ENCODE measurements at places on chromosomes 3 and 15. TPM values are rescaled to one million over a fixed set of nuclear protein-coding genes. Genes with fewer than 3 reads are reported as not detected.

Gene CCR8
- total RNA-seq = not detected

Gene LRRN1
- total RNA-seq = 59.1 TPM

Gene CX3CR1
- 0.51 TPM for total RNA-seq

Gene XPC
- 47.5 TPM for total RNA-seq

Gene ADAMTS9
- 129 TPM for total RNA-seq

Gene DUOXA1
- 5.8 TPM for total RNA-seq

Gene ROPN1
- not detected for total RNA-seq

Gene GMNC
- total RNA-seq = 0.60 TPM

GRCh38 chr3:123798550-123798949 is 85.6 kb downstream of the MYLK start:
- H3K4me3 ChIP-seq = no peak overlapping the region
- H3K27ac ChIP-seq = no peak overlapping the region
- peaks cover 36% of the 10 kb centered on the region for H3K27me3 ChIP-seq
- H3K36me3 ChIP-seq = no peaks in the 10 kb centered on the region
- no peak for DNase-seq

DNA sequence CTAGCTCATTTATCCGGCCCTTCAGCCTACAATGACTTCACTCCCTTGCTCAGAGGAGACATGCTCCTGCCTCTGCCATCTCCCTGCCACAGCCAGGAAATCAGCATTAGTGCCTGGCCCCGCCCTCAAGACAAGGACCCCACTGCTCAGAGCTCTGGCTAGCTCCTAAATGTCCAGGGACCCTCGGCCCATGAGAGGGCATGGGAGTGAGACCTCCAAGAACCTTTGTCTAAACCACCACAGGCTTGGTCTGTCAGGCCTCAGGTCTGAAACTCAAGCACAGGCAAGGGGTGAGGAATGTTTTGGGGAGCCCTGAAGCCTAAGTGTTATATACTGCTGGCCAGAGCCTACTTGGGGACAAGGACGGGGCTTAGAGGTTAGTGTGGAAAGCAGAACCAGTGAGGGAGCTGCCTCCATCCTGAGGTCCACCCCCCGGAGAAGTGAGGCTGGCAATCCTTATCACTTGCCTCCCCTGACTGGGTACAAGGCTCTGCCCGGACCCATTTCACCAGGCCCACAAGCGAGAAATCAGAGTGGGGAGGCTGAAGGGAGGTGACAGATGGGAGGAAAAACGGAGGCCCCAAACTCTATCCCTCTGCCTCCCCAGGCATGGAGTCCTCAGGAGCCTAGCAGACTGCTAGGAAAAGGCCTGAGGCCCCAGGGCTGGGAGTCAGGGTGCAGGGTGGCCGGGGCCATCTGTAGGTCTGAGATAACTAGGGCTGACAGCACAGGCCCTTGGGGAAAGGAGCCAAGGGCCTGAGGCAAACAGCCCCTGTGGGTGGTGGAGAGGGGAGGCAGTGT is 18.8 kb downstream of the SHF start:
- H3K4me1 ChIP-seq = peaks cover 29% of the 10 kb centered on the region
- H3K4me3 ChIP-seq = no peak overlapping the region
- no peak for DNase-seq
- H3K27me3 ChIP-seq = no peaks in the 10 kb centered on the region

DNA sequence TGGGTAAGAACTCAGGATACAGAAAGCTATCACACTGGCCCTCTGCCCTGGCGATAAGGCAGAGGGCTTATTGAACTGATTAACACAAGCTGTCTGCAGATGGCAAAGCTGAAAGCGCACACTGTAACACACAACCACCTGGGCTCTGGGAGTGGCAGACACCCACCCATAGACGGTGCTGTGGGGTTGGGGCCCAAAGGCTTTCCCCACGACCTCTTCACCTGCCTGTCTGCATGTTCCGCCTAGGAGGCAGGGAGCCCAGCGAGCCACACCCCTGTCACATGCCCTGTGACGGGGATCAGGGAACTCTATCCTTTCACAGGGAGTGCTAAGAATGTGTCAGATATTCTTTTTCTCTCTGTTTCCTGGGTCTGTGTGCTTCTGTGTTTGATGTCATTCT is 12.1 kb upstream of the TFG start:
- DNase-seq = no peak
- no peak overlapping the region for H3K4me3 ChIP-seq
- peak overlapping the region; percentile 26 for H3K27ac ChIP-seq
- H3K36me3 ChIP-seq = no peaks in the 10 kb centered on the region
- peaks cover 42% of the 10 kb centered on the region for H3K4me1 ChIP-seq

DNA sequence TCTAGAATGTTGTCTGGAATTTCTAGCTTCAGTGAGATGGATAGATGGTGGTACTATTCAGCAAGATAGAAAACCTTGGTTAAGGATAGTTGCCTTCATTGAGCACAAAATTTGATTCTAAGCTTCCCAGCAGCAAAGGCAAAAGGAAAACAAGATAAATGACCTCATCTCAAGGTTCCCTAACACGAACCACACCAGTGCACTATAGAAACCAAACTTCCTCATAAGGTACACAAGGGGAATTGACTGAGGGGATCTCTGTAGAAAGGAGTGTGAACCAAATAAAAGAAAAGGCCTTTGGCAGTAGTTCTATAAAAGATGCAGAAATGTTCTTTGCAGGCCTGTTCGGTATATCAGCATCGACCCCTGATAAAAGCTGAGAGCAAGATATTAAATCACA is 288.9 kb downstream of the SHQ1 start:
- peaks cover 6% of the 10 kb centered on the region for H3K4me1 ChIP-seq
- DNase-seq = no peak
- no peak overlapping the region for H3K27ac ChIP-seq

DNA sequence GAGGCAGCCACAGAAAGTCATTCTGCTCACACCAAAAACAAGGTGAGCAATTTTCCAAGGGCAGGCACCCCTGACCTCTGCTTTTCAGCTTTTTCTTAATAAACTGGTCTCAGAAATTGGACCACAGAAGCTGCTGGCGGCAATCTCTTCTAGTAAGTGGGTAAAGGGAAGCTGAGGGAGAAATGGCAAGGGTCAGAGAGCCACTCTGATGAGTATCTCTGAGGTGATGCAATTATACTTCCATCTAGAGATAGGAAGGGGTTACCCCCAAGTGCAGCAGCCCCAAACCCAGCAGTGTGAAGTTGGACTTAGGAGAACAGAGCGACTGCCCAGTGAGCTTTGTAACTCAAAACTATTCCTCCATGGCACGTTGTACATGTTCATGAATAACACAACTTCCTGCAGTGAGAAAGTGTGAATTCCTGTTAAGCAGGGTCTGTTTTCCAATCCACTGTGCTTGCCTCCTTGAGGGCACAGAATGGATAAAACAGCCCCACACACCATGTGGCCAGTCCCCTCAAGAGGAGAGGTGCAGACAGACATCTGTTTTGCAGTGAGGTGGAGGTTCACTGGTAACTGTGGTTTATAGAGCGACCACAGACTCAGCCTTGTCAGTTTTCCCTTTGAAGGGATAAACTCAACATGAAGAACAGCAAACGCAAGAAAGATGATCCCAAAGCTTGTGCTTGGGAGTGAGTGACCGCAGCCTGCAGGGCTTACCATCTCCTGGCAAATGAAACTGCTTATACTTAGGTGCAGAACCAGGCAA is 683.4 kb upstream of the CFAP20DC start:
- DNase-seq = no peak
- H3K4me1 ChIP-seq = no peaks in the 10 kb centered on the region
- no peak overlapping the region for H3K4me3 ChIP-seq
- H3K36me3 ChIP-seq = no peaks in the 10 kb centered on the region
- H3K27ac ChIP-seq = no peak overlapping the region

DNA sequence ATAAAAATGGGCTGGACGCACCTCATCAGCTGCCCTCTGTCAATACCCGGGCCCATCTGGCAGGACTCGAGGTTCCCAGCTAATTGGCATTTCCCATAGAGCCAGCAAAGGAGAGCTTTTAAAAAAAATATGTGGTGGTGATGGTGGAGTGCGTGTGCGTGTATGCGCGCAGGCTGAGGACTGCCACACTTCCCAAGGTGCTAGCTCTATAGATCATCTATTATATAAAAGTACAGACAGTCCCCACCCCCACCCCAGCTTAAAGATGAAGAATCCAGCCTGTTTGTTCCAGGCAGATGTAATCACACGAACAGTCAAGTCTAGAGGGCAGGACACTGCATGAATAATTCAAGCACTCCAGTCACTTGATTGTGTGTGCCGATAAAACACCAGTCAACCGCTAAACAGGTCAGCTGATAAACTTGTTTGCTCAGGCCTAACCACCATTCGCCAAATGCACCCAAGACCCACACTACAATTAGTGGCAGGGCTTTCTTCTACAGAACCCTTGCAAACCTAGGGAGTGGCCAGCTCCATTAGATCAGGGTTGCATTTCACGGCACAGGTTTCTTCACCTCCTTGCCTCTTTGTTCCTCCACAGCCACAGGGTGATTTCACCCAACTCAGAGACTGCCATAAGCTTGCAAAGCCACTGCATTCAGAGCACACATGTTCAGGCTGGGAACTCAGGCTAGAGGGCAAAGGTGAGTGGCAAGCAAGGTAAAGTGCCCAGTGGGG is 5.8 kb downstream of the TLE3 start:
- H3K27ac ChIP-seq = no peak overlapping the region
- H3K27me3 ChIP-seq = no peaks in the 10 kb centered on the region
- no peak for DNase-seq
- H3K36me3 ChIP-seq = peaks cover 21% of the 10 kb centered on the region
- peaks cover 76% of the 10 kb centered on the region for H3K4me1 ChIP-seq
- peak overlapping the region; percentile 99 for H3K4me3 ChIP-seq

- DNase-seq = no peak
- H3K27ac ChIP-seq = no peak overlapping the region
- H3K36me3 ChIP-seq = no peaks in the 10 kb centered on the region
- peaks cover 45% of the 10 kb centered on the region for H3K4me1 ChIP-seq
- peaks cover 47% of the 10 kb centered on the region for H3K27me3 ChIP-seq
- no peak overlapping the region for H3K4me3 ChIP-seq
Measured at GRCh38 chr15:65081758-65082157, 5.2 kb downstream of the KBTBD13 start.

GRCh38 chr3:34669490-34669889 is 871.1 kb downstream of the PDCD6IP start:
- H3K27ac ChIP-seq = no peak overlapping the region
- H3K36me3 ChIP-seq = no peaks in the 10 kb centered on the region
- no peaks in the 10 kb centered on the region for H3K27me3 ChIP-seq
- H3K4me3 ChIP-seq = no peak overlapping the region

DNA sequence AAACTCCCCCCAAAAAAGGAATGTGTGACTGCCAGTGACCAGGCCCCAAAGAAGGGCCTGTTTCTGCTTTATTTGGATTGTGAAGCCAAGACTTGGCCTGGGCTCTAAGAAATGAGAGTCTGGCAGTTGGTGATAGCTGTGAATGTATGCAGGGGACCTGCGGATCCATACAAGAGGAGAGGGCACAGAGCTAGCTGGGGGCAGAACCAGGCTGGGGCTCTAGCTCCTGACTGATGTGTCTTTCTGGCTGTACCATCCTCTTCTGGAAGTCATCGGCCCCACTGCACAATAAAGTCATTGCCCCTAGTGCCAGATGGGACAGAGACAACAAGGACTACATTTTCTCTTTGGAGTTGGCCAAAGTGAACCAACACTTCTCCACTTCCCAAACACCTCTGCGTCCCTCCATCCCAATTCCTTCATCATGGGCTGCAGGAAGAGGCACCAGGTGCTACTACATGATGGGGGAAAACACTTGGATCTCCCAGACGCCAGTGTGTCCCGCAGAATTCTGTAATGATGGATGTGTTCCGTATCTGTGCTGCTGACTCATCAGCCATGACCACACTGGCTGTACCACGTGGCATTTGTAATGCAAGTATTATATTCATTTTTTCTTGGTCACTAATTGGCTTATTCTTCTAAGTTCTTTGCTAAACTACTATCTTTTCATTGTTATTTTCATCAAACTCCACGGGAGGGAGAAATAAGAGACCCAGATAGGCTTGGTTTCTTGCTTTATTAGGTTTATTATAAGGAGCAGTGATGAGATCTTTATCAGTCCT is 1.7 kb upstream of the PLA2G4F start:
- no peak overlapping the region for H3K27ac ChIP-seq
- H3K4me1 ChIP-seq = peaks cover 17% of the 10 kb centered on the region
- H3K36me3 ChIP-seq = peaks cover 20% of the 10 kb centered on the region

DNA sequence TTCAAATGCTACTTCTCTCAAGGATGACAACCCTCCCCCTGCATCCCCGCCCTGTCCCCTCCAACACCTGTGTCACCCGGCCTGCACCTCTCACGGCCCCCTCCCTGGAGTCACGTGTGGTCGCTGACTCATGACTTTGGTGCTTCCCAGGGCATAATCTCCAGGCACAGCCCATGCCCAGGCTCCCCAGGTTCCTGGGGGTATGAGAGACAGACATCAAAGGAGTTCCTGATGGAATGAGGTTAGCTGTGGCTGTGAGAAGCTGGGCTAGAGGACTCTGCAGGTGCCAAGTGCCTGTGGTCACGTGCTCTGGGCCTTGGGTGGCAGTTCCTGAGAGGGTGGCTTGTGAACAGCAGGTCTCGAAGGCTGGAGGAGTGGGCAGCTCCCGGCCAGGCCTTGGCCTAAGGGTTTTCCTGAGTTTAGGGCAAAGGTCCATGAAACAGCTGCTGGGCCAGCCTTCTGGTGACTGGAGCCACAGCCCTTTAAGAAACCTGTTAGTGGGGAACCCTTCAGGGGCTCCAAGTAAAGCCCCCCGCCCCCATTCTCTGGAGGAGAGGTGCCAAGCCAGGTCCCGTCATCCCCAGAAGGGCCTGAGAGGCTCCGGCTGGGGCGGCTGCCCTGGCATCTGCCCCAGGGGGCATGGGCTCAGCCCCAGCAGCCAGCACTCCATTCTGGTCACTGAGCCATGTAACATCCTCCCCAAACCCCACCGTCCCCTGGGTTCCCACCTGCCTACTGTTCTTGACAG is 230.0 kb downstream of the XXYLT1 start:
- no peaks in the 10 kb centered on the region for H3K27me3 ChIP-seq
- DNase-seq = no peak
- H3K4me1 ChIP-seq = peaks cover 22% of the 10 kb centered on the region

DNA sequence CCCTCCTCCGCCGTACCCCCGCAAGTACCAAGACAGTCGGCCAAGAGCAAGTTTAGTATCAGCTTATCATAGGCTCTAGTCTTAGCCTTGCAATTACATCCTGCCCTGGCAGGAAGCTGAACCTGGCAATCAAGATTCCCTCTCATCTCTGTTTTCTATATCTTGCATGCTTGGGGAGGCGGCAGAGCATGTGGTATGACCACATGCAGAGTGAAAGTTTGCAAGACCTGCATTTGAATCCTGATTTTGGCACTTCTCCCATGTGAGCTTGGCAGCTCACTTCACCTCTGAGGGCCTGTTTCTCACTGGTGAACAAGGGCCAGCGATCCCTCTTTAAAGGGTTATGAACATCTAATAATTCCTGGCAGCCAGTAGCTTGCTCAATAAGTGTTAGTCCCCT is 106.1 kb upstream of the FRMD4B start:
- H3K36me3 ChIP-seq = no peaks in the 10 kb centered on the region
- H3K4me3 ChIP-seq = no peak overlapping the region
- H3K27me3 ChIP-seq = peaks cover 41% of the 10 kb centered on the region
- no peak overlapping the region for H3K27ac ChIP-seq
- DNase-seq = no peak

Data from mesothelial cell of epicardium (in vitro differentiated cells).